ENCODE measurements at places on chromosomes 1 and 21.
A peak's percentile ranks its signal among the peaks of the same experiment; 100 is the strongest.

- DNase-seq, result no peak
These were observed 1.2 kb downstream of the S100A5 start for GRCh38 chr1:153539395-153540093.

DNA sequence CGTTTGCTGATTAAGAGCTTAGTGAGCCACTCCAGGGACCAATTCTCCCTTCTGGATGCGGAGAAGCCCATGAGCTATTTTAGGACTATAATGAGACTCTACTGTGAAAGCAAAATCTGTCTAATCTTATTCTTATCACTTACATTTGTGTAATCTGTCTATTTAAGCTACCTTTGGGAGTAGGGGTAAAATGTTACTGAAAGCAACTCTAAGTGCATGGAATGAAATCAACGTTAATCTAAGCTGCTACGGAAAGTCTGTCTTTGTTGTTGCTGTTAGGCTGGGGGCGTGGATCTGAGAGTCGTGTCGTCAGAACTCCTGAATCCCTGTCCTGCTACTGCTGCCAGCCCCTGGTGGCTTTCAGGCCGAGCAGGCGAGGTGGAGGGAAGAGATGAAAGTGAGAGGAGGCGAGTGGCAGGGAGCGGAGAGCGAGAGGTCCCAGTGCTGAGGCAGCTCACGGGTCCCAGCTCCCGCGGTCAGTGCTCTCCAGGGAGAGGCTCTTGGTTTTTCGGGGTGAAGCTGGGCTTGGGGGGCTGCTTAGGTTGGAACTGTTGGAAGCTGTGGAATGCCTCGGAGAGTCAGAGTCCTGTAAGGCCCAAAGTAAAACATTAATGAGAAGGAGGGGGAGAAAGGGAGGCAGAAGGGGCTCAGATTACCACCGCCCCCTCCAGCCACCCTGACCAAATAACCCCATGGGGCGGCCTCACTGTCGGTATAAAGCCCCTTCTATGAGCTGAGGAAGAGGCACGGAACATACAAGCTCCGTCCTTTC, 53.9 kb downstream of the COQ8A start:
- DNase-seq, result no peak

DNA sequence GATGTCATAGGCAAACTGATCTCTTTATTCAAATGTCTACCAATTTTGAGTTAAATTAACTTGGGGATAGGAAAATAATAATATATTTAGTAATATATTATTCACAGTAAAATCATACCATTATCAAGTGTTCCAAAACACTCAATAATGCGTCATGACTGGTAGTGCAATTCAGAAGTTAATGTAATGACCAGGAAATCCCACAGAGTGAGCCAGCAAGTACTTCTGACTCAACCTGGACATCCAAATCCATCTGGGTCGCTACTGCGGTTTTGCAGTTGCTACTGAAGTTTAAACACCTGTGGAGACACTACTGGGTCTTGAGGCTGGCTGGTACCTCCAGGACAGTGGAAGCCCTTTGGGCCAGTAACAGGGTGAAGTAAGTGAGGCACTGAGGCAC, 44.8 kb downstream of the DPYD start:
- no peak for DNase-seq

- DNase-seq, result no peak
These were observed 17.3 kb upstream of the C1orf159 start for GRCh38 chr1:1132956-1133750.

- DNase-seq, result no peak
These were observed 16.4 kb downstream of the COL9A2 start for GRCh38 chr1:40300651-40301050.

- no peak for DNase-seq
These were observed 8.1 kb downstream of the NIBAN1 start for GRCh38 chr1:184965944-184966860.

GRCh38 chr1:247367786-247368422, 36.2 kb upstream of the ZNF496 start:
- DNase-seq, result no peak

DNA sequence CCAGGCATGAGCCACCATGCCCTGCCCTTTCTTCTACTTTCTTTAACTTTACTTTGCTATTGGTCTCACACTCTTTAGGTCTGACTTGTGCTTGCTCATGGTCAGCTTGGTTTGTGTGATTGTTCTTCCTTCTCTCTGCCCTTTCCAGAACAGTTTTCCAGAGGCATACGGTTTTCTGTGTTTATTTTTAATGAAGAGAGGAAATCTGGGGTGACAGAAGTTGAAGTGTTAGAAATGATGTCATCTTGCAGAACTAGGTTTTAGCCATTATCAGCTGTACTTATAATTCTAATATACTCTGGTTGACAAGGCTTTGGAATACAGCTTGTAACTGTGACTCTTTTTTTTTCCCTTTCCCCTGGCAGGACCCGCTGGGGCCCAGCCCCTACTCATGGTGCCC, 14.4 kb downstream of the AGO3 start:
- no peak for DNase-seq

DNA sequence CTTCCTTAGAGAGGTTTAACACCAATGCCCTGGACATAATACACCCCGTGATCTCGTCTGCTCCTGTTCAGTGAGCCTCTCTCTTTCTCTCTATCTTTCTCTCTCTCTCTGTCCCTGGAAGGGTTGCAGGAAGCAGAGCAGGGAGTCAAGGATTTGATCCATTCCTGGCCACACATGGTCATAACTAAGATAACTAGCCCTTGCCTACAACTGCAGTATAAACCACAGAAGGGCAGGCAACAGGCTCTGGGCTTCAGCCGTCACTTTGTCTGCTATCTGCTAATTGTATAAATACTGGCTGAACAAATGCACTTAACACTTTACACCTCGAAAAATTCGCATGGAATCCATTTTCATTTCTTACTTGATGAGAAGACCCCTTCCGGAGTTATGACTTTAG, 357.5 kb upstream of the RUNX1 start:
- no peak for DNase-seq

DNA sequence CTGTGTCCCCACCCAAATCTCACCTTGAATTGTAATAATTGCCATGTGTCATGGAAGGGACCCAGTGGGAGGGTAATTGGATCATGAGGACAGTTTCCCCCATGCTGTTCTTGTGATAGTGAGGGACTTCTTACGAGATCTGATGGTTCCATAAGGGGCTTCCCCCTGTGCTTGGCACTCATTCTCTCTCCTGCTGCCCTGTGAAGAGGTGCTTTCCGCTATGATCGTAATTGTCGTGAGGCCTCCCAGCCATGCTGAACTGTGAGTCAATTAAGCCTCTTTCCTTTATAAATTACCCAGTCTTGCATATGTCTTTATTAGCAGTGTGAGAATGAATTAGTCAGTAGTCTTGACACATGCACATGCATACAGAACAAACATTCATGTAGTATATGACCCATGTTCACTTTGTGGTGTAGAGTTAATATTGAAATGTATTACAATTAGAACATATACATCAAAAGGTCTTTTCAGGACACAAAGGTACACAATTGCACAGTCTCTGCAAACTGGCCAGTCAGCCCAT, 16.9 kb upstream of the IFI16 start:
- no peak for DNase-seq

GRCh38 chr1:21344750-21345443, 54.6 kb upstream of the ECE1 start:
- no peak for DNase-seq

- no peak for DNase-seq
These were observed 41.2 kb upstream of the PDC start for GRCh38 chr1:186502087-186502486.

DNA sequence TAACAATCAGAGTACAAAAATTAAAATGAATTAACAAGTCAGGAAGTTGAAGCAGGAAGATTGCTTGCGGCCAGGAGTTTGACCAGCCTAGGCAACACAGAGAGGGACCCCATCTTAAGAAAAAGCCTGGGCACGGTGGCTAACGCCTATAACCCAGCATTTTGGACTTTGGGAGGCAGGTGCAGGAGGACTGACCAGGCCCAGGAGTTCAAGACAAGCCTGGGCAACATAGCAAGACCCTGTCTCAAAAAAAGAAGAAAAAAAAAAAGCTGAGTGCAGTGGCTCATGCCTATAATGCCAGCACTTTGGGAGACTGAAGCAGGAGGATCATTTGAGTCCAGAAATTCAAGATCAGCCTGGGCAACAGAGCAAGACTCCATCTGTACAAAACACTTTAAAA, 38.5 kb downstream of the TESK2 start:
- no peak for DNase-seq

GRCh38 chr1:185840880-185841279, 106.7 kb downstream of the HMCN1 start:
- no peak for DNase-seq

GRCh38 chr1:111906816-111907215, 82.7 kb downstream of the KCND3 start:
- no peak for DNase-seq

- DNase-seq, result no peak
These were observed 56.4 kb downstream of the SLC19A1 start for GRCh38 chr21:45485686-45486442.

DNA sequence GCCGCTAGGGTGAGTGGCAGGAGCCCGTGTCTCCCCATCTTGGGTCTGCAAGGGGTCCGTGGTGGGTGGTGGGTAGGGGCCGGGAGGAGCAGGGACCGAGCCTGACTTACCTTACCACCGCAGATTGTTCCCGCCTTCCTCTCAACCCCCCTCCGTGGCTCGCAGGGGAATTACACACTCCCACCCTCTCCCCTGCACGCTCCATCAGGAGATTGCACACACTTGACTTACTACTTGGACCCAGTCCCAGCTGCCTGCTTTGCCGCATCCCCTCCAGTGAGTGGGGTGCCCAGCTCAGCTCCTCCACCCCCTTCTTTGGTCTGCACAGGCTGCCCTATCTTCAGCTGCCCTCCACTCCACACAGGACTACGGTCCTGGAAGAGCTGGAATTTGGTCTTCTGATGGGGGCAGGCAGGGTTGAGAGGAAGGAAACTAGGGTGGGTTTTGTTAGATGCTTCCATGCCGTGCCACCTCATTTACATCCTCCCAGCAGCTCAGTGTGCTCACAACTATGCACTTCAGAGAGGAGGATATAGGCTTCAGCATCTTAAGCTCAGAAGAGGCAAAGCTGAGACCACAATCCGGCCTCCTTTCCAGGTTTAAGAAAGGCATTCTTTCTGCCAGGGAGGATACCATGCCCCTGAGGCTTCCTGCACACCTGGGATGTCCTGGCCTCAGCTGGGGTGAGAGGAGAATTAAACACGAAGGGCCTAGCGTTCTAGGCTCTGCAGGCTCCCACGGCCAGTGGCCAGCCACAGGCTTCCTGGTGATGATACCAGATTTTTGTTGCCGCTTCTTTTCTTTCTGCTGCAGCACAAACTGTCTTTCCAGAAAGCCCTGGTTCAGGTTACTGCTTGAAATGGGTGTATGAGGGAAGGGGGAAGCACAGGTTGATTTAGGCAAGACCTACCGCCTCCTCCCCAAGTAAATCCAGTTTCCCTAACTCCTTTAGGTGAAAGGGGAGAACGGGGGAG, 2.3 kb downstream of the KCNC4 start:
- DNase-seq, result peak; percentile 88

DNA sequence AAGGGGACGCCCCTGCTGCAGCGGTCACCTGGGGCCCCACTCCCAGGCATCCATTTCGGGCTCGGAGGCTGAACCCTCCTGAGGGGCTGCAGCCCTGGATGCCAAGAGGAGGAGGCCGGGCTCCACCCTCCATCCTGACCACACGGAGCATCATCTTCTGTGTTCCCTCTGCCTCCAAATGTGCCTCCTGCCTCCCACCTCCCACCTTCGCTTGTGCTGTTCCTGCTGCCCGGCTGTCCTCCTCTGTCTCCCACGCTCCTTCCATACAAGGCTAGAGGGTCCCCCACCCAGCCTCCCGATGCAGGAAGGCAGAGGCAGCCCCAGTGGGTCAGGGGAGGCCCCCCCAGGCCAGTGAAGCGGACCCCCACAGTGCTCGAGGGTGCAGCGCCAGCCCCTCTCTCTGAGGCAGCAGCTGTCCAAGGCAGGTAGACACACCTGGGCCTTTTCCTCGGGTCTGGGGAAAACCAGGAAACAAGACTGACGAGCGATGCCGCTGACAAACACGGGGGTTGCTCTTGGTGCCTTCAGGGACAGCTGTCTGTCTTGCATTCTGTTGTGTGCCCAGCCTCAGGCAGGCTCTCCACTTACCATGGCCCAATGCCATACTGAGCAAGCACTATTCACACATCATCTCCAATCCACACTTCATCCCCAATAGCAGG, 16.8 kb upstream of the PLEKHG5 start:
- DNase-seq, result peak; percentile 10

DNA sequence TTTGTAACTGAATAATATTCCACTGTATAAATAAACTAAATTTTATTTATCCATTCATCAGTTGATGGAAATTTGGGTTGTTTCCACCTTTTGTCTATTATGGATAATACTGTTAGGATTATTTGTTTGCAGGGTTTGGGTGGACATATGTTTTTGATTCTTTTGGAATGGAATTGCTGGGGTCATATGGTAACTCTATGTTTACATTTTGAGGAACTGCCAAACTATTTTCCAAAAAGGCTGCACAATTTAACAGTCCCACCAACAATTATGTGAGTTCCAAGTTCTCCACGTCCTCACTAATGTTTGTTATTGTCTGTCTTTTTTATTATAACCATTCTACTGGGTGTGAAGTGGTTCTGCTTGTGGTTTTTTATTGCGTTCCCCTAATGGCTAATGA, 4.3 kb upstream of the SERBP1 start:
- DNase-seq, result no peak

GRCh38 chr1:204867203-204867602, 3.5 kb upstream of the NFASC start:
- no peak for DNase-seq

DNA sequence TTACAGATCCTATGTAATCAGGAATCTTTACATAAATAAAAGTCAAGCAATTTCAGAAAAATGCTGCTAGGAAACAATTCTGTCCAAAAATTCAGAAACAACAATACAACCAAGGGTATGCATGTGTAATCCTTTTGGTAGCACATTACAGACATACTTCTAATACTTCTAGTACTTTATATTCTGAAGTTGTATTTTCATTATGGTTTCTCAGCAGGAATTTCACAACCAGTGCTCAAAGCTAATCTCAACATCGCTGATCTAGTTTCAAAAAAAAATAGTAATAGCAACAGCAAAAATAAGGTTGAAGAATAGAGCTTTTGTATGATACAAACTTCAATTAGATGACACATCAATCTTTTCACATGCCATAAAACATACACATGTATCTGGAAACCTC, 545.2 kb downstream of the LTN1 start:
- no peak for DNase-seq

DNA sequence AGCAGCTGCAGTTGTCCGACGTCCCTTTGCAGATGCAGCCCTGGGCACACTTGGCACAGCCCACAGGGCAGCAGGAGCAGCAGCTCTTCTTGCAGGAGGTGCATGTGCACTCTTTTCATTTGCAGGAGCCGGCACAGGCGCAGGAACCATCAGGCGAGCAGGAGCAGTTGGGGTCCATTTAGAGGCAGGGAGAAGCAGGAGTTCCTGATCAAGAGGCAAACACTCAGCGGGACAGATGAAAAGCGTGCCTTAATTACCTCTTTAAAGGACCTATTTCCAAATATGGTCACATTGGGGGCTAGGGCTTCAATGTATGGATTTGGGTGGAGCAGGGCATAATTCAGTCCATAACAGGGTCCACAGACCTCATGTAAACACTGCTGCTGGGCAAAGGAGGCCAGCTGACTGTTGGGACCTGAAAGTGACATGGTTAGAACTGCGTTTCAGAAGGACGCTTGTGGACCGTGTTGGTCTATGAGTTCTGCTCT, 4.3 kb upstream of the CPLANE2 start:
- peak; percentile 60 for DNase-seq

- no peak for DNase-seq
These were observed 74.8 kb upstream of the LRRN2 start for GRCh38 chr1:204760350-204760749.

Measured in DMS79 treated with DMSO at 0.1 percent for 48 hours (cell line).